ENCODE measurements at places on chromosomes 3 and 15.

DNA sequence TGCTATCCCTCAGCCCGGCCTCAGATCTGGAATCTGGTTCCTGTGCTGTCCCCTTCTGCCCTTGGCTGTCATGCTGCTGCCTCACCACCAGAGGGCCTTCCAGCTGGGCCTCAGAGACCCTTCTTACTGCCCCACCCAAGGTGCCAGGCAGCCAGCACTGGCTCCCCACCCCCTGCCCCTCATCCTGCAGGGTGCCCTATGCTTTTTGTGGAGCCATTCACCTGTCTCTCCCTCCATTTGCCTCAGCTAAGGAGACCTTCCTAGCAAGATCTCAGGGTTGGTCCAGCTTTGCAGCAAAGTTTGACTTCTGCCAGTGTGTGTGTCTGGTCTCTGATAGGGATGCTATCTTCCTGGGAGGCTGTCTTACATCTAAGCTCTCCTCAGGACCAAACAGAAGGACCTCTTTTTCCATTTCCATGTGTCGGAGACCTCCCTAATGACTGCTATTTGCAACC lies 1.9 kb upstream of the VWA5B2 start:
- DNase-seq: peak; percentile 40

GRCh38 chr3:11060500-11061251 lies 68.1 kb downstream of the SLC6A1 start:
- DNase-seq: peak; percentile 9

GRCh38 chr3:12990306-12990705 lies 82.9 kb downstream of the IQSEC1 start:
- no peak for DNase-seq

- no peak for DNase-seq
Observed at GRCh38 chr3:70486414-70487017, 174.1 kb upstream of the MDFIC2 start.

GRCh38 chr3:123930445-123930844 lies 30.6 kb downstream of the CCDC14 start:
- no peak for DNase-seq

DNA sequence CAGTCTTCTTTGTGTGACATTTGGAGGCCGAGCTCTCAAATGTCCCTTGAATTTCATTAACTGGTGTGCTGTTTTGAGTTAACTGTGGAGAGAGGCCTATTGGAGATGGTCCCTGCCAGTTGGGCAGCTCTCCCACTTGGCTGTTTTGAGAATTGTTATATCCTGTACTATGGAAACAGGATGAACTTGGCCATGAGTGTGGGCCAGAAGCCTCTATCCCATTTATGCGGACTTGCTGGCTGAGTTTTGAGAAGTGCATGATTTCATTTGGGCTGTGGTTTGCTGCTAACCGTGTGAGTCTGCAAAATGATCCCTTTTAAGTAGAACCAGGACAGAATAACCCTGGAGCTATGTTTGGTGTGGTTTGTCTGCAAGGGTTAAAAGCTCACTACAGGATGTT lies 366.0 kb downstream of the PTPRG start:
- DNase-seq: no peak

- DNase-seq: no peak
Observed at GRCh38 chr3:40975711-40976121, 223.6 kb upstream of the CTNNB1 start.

GRCh38 chr3:150216866-150217600 lies 191.1 kb upstream of the TSC22D2 start:
- no peak for DNase-seq

DNA sequence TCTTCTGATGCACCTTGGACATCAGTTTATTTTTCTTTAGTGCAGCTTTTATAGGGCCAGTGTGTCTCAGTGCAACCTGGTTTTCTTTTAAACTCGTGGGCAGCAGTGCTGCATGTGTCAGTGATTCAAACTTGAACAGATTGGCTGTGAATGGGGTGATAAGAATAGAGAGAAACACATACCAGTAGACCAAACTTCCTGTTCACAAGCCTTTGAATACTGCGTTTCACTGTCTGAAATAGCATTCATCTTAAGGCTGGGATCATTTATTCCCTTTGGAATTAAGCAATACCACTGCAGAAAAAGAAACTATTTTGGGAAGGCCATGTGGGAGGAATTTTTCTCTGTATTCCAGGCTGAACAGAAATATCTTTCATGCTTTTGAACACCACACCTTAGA lies 51.7 kb downstream of the PHLDB2 start:
- no peak for DNase-seq

GRCh38 chr3:64623125-64623524 lies 64.7 kb downstream of the ADAMTS9 start:
- DNase-seq: no peak

- DNase-seq: no peak
Observed at GRCh38 chr3:33067484-33067883, 29.5 kb downstream of the GLB1 start.

DNA sequence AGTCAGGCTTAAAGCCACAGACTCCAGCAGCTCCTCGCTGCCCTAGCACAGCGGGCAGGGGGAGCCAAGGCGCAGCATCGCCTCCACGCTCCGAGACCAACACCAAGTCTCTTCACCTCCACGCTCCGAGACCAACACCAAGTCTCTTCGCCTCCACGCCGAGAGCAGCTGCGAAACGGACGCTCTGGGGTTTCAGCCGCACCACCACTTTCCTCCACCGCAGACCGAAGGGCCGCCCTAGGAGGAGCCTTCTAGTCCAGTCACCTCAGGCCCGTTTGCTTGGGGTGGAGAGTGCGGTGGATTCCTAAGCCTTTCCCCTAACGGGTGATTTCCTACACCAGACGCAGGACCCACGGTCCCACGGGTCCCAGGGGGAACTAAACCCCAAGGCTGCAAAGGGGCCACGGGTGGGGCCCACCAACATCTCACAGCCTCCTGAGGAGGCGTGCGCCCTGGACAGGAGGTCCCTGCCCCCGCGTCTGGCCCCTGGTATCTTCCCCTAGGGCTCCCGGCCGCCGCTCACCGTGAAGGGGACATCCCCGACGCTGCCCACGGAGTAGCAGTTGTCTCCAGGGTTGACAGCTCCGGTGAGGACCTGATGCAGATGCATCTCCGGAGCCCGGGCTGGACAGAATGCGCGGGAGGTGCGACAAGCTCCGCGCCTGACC lies 501 bp downstream of the DMXL2 start:
- peak; percentile 30 for DNase-seq

GRCh38 chr3:3633761-3634160 lies 165.5 kb upstream of the LRRN1 start:
- DNase-seq: no peak

DNA sequence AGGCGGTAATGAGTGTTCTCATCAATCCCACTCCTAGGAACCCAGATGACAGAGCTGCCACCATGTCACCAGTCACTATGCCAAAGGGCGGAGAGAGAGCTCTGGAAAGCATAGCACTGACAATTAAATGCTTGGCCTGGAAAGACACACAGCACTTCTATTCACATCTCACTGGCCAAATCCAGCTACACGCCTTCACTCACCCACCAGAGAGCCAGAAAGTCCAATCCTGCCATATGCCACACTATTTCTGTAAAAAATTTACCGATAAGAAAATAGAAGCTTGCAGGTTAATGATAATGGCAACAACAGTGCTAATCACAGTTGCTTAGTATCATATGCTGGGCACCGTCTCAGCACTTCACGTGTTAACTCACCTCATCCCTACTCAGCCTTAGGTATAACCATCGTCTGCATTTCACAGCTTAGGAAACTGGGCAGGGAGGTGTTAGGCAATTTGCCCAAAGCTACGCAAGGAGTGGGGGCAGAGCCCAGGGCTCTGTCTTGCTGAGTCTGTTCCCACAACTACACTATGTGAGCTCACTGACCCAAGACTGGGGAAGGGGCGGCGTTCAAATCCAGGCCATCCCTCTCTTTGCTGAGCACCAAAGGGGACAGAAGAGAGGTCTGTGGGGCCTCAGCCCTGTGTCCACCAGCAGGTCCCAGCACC lies 16.5 kb downstream of the KLHL25 start:
- no peak for DNase-seq

GRCh38 chr3:111476701-111477100 lies 65.3 kb upstream of the CD96 start:
- no peak for DNase-seq

- no peak for DNase-seq
Observed at GRCh38 chr3:108008931-108009639, 81.7 kb downstream of the CD47 start.

DNA sequence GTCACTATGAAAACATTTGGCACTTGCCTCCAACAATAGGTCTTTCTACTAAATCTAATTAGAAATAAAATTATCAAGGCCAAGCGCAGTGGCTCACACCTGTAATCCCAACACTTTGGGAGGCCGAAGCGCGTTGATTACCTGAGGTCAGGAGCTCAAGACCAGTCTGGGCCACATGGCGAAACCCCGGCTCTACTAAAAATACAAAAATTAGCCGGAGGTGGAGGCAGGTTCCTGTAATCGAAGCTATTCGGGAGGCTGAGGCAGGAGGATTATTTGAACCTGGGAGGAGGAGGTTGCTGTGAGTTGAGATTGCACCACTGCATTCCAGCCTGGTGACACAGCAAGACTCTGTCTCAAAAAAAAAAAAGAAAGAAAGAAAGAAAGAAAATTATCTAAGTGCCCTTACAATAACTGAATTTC lies 1.6 kb upstream of the PLD1 start:
- no peak for DNase-seq

DNA sequence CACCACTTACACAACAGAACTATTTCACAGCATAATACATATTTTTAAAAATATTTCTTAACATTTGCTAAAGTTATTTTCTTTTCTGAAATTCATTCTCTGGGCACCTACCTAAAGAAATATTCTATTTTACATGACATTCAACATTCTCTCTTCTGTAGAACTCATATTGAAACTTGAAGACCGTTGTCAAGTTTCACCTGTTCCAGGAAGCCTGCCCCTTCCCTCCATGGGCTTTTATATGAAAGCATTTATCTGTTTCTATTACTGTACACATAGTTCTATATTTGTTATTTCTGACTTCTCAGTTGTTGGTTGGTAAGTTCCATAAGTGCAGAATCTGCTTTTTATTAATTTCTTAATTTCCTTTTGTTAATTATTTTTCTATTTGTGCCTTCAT lies 204.3 kb upstream of the ALCAM start:
- no peak for DNase-seq

- peak; percentile 36 for DNase-seq
Observed at GRCh38 chr15:39623529-39623931, 42.7 kb downstream of the THBS1 start.

- DNase-seq: no peak
Observed at GRCh38 chr3:34969513-34969912, 669.8 kb upstream of the ARPP21 start.

- no peak for DNase-seq
Observed at GRCh38 chr3:115728013-115728412, 104.7 kb downstream of the GAP43 start.

DNA sequence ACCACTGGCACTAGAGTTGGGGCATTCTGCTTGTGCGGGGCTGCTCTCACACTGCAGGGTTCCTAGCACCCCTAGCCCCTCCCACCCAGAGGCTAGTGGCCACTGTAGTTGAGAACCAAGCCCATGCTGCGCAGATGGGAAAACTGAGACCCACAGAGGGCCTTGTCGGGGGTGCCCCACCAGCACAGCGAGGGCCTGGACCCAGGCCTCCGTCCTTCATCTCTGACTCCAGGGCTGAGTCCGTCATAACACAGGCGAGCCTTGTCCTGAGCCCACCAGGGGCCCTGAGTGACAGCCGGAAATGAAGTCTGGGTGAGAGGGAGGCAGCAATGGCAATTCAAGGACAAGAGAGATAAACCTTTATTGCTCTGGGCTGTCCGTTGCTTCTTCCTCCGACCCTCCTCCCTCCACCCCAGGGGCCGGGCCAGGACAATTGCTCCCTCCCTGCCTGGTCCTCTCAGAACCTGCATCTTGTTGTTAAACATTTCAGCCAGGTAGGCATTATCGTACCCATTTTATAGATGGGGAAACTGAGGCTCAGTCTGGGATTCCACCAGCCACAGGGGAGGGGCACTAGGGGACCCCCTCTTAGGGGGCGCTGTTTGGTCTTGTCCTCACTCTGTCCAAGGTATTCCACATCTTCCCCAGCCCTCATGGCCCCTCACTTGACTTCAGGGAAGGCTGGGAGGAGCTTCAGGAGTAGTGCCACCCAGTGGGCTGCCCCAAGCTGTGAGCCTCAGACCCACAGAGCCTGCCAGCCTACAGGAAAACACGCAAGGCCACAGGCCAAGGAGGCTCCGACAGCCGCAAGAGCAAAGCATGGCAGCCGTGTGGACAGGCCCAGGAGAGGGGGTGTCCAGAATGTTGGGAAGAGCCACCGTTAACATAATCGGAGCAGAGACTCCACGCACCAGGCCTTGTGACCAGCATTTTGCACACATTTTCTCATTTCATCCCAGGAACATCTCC lies 4.4 kb upstream of the GRIP2 start:
- DNase-seq: no peak

GRCh38 chr3:127940116-127940515 lies 25.1 kb downstream of the KBTBD12 start:
- DNase-seq: no peak

DNA sequence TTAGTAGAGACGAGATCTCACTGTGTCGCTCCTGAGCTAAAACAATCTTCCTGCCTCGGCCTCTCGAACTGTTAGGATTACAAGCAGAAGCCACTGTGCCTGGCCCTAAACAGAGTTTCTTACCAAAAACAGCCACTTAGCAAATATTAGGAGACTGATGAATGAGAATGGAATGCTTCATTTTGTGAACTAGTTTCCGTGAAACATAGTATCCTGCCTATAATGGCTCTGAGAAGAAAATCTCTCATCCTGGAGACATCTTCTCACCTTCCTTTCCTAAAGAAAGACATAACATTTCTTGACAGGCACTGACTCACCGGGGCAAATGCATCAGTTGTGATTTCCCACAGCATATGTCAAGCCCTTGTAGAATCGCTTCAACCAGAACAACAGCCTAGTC lies 44.9 kb downstream of the GJD2 start:
- no peak for DNase-seq

- DNase-seq: no peak
Observed at GRCh38 chr3:105957722-105958121, 88.9 kb upstream of the CBLB start.

DNA sequence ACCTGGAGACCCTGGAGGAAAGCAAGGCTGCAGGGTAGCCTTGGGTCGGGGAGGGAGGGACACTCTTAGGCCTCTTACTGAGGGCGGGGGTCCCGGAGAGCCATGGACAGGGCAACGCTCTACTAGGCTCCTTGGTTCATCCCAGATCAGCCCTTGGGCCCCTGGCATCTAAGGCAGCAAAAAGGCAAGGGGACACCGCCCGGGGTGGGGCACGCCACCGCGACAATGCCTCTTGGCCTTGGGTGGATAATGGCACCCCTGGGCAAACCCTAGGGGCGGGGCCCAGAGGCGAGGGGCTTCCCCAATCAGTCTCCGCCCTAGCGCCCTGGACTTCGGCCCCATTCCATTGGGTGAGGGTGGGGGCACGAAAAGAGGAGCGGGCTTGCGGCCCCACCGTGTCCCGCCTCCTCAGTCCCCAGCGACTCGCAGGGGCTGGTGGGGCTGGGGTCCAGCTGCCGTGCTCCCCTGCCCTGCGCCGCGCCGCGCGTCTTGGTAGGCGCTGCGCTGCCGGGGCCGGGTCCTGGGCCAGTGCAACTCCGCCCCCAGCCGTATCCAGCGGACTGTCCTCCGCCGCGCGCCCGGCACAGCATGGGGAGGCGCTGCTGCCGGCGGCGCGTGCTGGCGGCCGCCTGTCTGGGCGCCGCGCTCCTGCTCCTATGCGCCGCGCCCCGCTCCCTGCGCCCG lies at the start of gene CHST13:
Gene CHST13, plus strand, starts transcription at position 411 of the 684 bp plus-strand sequence. Its CDS starts 178 bp downstream, at position 589.
- no peak for DNase-seq

Measured in stimulated activated naive CD4-positive, alpha-beta T cell treated with Interleukin-2 at 50 U/mL for 16 hours (primary cell).